Activated effector memory CD4-positive, alpha-beta T cell treated with Interleukin-2 at 50 U/mL for 16 hours (primary cell): ENCODE measurements at places on chromosomes 7 and 10.

DNA sequence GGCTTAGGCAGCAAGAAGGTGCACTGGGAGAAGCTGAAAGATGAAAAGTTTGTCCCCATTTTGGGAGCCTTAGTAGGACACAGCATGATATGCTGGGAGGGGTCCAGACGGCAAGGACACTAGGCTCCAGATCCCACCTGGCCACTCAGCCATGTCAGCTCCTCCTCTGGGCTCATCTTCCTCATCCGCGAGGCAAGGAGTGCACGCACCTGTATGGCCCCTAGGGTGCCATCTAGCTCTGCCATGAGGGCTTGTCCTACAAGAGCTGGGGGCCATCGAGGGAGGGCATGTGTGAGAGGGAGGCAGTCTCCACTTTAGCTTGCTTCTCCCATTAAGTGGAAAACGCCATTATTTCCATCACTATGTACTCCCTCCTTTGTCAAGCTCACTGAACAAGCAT is 136.2 kb upstream of the ADAM12 start:
- DNase-seq, result no peak

DNA sequence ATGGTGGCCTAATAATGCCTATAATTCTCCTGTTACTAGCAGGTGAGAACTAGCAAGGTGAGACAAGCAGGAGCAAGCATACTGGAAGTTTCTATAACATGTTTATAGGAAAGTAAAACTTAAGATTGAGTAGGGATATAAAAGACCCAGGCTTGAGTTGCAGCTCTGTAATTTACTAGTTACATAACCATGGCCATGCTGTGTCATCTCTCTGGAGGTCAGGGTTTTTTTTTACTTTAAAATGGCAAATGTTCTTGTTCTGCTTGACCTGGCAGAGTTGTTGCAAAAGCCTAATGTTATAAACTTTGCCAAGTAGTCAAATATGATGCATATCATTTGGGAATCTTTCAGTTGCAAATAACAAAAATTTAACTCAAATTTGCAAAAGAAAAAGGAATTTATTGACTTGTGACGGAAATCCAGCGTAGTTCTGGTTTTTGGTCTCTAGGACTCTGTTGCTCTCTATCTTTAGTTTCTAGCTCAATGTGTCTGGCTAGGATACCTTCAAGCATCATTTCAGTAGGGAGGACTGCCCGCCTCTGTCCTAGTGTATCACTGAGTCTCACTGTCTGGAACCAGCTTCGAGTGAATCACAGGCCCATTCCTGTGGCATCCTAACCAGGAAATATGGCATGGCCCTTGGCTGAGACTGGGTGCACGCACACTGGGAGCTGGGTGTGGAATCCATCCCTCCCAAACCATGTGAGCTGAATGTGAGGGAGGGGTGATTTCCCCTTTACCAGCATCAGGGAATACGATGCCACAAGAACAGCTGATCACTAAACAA is 67.9 kb downstream of the ADAM22 start:
- no peak for DNase-seq

- no peak for DNase-seq
Measured at GRCh38 chr7:121420976-121421375, 24.9 kb upstream of the FAM3C start.

DNA sequence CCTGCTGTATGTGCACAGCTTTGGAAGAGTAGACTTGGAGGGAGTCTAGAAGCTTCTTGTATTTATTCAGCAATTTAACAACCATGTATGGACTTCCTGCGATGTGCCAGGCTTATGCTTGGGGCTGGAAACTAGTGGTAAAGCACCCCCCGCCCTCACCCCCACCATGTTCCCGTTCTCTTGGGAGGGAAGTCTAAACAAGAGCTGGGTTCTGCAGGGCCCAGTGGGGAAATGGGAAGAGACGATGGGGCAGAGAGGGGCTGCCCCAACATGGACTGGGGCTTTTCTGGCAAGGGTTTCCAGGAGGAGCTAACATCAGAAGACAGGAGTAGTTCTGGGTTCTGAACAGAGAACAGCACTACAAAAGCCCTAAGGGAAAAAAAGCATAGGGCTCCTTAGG is 8.0 kb downstream of the RASSF4 start:
- DNase-seq, result no peak

- no peak for DNase-seq
Measured at GRCh38 chr7:42493436-42494198, 256.6 kb upstream of the GLI3 start.

DNA sequence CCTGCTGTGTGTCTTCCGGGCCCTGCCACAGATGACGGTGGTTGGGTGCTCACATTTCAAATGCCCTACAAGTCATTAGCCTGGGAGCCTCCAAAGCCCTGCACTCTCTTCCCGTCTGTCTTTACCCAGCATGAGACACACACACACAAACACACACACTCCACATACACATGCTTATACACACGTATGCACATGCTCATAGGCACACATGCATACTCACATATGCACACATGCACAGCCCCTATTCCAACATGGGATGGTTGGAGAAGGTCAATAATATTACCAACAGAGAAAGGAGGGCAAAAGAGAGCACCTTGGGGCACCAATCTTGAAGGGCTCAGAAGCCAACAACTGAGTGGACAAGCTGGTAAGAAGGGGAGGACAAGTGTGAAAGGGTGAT is 19.0 kb downstream of the SUN3 start:
- no peak for DNase-seq

- no peak for DNase-seq
Measured at GRCh38 chr7:114879554-114879953, 42.3 kb upstream of the MDFIC start.

DNA sequence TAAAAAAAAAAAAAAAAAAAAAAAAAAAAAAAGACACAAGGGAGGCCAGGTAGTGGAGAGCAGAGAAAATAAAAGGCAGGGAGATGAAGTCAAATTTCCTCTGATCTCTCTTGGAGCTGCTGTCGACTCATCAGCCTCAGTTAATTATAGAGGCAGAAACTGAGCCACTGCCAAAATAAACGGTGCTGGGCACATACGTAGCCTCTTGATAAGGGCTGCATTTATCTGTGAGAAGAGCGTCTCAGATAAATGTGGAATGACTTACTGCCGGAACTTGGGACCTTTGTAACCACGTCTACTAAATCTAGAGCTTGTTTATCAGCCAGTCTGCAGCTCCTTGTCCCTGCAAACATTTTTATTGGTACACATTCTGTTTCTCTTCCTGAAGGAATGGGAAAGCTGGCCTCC is 162.3 kb downstream of the BAMBI start:
- DNase-seq, result no peak

DNA sequence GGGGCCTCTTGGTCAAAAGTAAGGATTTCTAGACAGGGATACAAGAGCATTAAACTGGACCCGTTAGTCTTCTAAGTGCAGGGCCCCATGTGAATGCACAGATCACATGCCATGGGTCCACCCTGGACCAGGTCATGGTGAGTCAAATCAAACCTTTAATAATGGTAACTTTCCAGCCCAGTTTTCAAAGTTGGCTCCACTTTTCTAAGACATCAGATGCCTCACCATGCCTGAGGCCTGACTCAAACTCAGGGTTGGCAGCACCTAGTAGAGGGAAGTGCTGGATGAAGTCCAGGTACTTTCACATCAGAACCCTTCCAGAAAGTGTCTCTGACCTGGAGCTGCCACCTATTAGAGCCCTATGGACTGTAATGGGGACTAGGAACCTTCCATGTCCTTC is 9.7 kb upstream of the SMIM30 start:
- no peak for DNase-seq

- DNase-seq, result no peak
Measured at GRCh38 chr10:93746844-93747284, 10.9 kb upstream of the LGI1 start.

GRCh38 chr10:133393401-133394063 is 425 bp upstream of the MTG1 start:
- DNase-seq, result no peak

- DNase-seq, result no peak
Measured at GRCh38 chr10:50367732-50368131, 116.4 kb upstream of the ASAH2 start.

GRCh38 chr10:133457100-133457841 is 3.5 kb downstream of the SCART1 start:
- DNase-seq, result no peak

GRCh38 chr10:24493165-24493564 is 230.5 kb downstream of the ARHGAP21 start:
- DNase-seq, result no peak

GRCh38 chr10:110190170-110190569 is 17.2 kb upstream of the MXI1 start:
- no peak for DNase-seq

- no peak for DNase-seq
Measured at GRCh38 chr7:119964788-119965542, 308.0 kb upstream of the KCND2 start.

DNA sequence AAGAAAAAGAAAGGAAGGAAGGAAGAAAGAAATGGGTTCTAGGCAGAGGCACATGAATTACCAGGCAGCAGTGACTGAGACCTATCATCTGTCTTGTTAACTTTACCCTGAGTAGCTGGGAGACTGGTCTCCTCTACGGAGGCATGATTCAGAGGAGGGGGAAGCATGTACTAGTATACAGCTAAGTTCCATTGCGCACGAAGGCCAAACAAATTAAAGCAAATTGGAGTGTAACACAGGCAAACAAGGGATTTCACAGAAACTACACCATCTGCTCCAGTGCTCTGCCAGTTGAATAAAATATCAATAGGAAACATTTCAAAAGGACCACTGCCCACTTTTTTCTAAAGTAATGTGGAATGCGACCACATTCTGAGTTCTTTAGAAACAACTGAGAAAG is 65.9 kb upstream of the RSU1 start:
- no peak for DNase-seq

GRCh38 chr10:90665905-90666662 is 191.8 kb downstream of the HTR7 start:
- DNase-seq, result no peak

DNA sequence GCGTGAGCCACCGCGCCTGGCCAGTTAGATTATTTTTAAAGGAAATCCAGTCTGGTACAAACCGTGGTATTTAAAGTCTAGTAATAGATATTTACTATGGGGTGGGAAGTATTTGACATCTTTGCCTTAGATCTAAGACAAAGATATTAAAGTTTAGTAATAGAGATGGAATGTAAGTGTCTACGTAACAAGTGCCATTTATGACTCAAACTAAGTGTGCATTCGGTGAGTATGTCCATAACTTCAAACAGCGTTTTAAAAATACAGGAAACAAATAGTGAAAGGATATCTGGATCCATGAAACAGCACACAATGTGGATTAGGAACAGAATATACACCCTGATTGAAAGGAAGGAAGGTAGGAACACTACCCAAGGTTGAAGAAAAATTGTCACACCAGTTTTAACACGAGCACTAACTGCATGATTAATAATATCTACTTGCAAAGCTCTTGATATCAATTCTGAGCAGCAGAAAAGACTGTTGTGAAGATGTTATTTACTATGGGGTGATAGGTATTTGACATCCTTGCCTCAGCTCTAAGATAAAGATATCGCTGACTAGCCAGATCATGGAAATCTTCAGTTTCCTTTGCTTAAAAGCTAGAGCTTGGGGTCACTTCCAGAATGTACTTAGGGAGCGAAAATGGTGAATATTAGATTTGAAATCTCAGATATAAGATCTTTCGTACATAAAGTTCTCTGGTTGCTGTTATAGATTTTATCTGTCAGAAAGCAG is 48.7 kb downstream of the EPC1 start:
- DNase-seq, result no peak

GRCh38 chr7:153496257-153496656 is 555.9 kb upstream of the DPP6 start:
- no peak for DNase-seq

DNA sequence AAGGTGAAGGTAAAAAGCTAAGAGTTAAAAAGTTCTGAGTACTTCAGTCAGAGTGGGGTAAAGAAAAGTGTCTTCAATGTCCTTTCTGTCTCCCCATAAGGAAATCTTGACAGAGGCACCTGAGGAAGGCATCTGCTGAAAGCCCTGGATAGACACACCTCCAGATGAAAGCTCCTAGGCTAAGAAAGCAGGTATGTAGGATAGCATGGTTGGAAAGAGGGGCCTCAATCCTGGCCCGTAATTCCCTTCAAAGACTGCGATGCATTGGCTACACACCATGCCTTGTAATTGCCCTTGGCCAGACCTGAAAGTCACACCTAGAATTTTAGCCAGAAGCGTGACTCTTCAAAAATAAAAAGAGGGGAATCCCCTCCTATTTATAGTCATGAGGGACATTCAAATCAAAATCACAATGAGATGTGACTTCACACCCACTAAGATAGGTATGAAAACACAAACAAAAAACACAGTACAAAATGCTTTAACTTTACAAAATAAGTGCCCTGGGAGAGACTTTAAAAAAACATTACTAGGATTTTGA is 809.7 kb downstream of the IPMK start:
- no peak for DNase-seq

GRCh38 chr7:130953196-130953595 is 219.2 kb upstream of the KLF14 start:
- DNase-seq, result no peak

GRCh38 chr10:124117511-124117785 is 24.1 kb upstream of the CHST15 start:
- DNase-seq, result no peak

GRCh38 chr7:26858241-26858715 is 6.1 kb downstream of the SKAP2 start:
- no peak for DNase-seq

- no peak for DNase-seq
Measured at GRCh38 chr10:120606051-120606764, 149.2 kb downstream of the PLPP4 start.

DNA sequence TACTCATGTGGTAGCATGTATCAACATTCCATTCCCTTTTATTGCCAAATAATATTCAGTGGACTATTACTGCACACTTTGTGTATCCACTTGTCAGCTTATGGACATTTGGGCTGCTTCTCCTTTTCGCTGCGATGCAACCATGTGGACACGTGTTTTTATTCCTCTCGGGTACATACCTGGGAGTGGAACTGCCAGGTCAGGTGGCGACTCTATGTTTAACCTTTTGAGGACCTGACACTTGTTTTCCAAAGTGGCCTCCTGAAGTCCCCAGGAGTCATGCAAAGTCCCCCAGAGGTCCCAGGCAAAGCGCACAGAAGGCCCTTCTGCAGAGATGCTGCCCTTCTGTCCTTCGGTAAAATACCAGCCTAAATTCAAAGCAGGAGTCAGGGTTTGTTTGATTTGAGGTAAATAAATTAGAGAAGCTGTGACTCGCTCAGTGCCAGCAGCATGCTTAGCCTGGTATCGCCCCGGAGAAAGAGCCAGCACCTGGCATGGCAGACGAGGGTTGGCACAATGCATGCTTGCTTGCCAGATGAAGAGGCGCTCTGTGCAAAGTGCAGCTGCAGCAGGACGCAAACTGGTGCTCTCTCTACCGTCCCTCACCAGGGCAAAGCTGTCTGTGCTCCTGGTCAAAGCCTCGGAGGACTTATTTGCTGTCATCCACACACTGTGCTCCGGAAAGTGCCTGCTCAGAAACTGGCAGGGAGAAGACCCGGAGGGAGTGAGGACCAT is 37.8 kb downstream of the HIPK2 start:
- no peak for DNase-seq
